T-helper 2 cell (primary cell): ENCODE measurements at places on chromosomes 5 and 9.

- DNase-seq: no peak
Measured at GRCh38 chr5:41346609-41347008, 133.3 kb upstream of the C6 start.

DNA sequence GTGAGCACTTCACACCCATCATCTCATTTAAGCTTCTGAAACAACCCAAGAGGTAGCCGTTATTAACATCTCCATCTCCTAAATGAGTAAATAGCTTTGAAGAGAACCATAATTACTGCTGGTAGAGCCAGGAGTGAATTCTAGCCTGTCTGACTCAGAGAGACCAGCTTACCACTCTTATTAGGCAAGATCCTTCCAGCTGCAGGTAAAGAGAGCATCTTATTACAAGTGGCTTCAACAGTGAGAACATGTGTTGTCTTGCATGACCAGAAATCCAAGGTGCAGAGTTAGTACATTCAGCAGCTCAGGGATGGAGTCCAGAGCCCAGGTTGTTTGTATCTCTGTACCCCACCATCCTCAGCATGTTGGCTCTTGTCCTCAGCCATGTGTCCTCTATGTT lies 10.9 kb upstream of the AFAP1L1 start:
- DNase-seq: no peak

- no peak for DNase-seq
Measured at GRCh38 chr5:160852049-160852448, at the start of gene ATP10B. ATP10B (minus strand) TSS chr5:160852211; CDS start chr5:160688074, 164,137 bp downstream.

DNA sequence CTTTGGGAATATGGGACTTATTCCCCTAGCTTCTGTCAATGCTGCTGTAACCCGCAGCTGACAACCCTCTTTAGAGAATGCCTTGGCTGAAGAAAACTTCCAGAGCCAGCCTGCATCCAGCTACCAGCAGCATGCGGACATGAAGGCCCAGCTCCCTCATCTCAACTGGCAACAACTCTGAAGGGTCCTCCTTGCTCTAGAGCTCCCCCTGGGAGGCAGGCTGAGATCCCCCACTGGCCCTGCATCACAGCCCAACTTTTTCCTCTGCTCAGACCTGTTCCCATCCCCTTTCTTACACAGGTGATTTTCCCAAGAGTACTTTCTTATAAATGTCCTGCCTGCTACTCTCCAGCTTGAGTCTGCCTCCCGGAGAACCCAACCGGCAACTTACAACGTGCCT lies 18.7 kb upstream of the WNT8A start:
- DNase-seq: no peak

DNA sequence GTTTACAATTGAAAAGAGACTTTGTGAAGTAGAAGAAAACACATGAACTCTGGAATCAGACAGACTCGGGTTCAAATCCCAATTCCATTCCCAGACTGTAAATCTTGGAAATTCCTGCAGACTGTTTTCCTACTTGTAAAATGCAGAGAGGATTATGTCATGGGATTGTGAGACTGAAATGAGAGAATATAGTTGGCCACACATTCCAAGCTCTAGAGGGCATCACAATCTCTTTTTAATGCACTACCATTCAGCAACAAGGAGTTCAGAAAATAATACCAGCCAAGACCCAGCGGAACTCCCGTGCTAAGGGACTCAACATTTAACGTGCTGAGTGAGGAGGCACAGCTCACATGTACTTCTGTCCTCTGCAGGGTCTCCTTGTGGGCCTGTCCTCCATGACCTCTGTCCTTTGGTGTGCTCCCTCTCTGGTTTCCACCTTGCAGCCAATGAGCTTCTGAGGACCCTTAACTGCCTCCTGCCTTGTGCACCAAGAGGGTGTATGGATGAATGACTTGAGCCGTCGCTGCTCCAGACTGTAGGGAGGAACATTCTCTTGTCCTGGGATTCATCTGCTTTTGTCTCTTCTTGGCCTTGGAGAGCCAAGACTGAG lies 263.5 kb downstream of the NTRK2 start:
- DNase-seq: no peak

DNA sequence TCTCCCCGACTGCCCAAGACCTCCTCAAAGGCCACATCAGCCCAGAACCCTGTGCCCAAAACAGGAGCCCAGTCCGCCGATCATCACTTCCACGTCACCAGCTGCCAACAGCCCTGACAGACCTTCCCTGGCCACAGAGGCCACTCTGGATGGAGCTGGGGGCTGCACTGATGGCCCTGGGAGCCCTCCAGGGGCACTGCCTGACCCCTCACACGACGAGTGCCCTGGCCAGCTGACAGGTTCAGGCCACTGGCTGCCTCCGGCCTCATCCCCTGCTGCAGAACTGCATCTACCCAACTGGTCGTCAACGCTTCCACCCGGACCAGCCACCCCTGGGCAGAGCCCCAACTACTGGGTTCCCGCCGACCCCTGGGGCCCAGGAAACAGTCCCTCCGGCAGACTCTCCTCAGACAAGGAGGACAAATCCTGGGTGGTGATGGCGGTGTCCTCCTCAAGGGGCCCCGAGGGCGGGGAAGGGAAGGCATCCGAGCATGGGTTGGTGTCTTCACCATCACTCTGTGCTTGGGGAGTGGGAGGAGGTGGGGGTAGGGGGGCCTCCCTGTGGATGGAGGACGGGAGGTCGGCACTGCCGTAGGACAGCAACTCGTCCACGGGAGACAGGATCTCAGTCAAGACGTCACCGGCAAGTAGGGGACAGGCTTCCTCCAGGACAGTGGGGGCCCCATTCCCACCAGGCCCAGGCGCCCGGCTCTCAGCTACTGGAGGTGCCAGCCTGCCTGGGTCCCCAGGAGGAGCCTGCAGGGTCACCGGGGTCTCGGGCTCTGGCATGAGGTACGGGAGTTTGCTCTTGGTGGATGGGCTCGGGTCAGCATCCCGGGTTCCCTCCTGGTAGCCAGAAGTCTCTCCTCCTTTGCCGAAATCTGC lies 7.9 kb upstream of the QSOX2 start:
- DNase-seq: no peak

DNA sequence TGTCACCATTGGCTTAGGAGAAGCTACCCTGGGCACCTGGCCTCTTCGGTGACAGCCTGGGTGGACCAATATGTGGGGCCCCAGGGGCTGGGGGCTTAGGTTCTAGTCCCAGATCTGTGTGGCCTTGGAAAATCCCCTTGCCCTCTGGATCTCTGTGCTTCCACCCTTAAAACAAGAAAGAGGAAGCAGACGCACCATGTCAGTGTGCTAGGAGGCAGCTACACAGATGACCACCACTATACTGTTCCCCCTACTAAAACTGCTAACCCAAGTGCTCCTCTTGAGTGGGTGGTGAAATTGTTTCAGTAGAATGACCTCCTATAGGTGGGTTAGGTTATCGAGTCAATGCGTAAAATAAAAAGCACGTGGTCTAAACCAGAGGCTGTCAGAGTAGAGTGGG lies 31.0 kb downstream of the AFAP1L1 start:
- DNase-seq: no peak

DNA sequence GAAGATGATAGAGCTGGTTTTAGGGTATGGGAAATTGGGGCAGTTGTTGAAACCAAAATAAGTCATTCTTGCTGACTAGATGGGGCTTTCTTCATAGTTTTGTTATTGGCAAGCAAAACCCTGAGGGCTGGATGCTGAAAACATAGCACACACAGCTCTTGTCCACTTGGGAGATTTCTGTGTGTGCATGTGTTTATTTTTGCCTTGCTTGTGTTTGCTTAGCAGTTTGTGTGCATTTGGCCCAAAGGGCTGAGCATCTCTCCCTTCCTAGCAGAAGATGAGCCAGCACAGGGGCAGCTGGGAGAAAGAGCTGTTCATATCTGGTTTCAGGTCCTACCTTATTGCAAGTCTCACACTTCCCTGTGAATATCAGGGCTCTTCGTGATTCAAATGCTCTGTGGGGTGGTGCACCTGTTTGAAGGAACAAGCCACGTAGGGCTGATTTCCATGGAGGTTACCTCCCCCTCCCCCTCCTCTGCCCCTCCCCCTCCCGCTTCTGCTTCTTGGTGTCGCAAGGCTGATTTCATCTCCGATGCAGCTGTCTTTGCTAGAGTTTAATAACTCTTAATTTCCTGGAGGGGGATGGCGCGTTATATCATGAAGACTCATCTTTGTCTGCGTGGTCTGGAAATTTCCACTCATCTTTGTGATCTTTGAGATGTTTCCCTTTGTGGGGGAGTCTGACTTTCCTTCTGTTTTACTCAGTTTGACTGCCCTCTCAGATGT lies 296.5 kb downstream of the ARHGAP26 start:
- peak; percentile 74 for DNase-seq

DNA sequence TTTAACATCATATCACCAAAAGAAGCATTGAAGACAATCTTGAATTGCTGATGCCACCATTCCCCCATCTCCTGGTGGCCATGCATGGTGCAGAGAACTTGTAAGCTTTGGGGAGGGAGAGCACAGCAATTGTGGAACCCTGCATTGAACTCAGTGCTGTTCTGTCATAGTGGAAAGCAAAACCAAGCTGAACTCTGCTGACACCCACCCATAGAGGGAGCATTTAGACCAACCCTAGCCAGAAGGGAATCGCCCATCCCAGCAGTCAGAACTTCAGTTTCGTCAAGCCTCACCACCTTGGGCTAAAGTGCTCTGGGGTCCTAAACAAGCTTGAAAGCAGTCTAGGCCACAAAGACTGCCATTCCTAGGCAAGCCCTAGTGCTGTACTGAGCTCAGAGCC lies 37.4 kb upstream of the RUSC2 start:
- DNase-seq: no peak

GRCh38 chr5:11608530-11608929 lies 295.7 kb downstream of the CTNND2 start:
- no peak for DNase-seq

GRCh38 chr5:111469293-111469896 lies 42.9 kb downstream of the STARD4 start:
- no peak for DNase-seq

DNA sequence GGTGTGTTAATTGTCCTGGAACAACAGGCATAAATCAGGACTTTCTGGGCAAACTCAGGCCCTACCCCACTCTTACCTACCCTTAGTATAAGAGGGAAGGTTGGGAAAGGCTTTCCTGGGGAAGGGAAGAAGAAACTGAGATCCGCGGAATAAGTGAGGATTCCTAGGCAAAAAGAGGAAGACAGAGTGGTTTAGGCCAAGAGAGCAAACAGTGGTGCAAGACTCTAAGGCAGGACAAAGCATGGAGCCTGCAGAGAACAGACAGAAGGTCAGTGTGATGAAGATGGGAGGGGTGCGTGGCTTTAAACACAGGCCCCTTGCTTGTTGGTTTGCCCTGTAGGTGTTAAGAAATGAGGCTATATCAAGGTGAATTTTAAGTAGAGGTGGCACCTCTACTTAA lies 69.4 kb downstream of the TMC1 start:
- DNase-seq: no peak

GRCh38 chr5:50740832-50741231 lies 74.4 kb downstream of the PARP8 start:
- DNase-seq: no peak

GRCh38 chr9:134695144-134695543 lies 53.5 kb downstream of the COL5A1 start:
- no peak for DNase-seq

GRCh38 chr9:35161713-35162604 lies at the start of gene UNC13B:
UNC13B (plus strand) TSS chr9:35162009; CDS start chr9:35162284, 275 bp downstream.
- peak; percentile 55 for DNase-seq

- DNase-seq: no peak
Measured at GRCh38 chr5:9099689-9100088, 446.2 kb downstream of the SEMA5A start.

DNA sequence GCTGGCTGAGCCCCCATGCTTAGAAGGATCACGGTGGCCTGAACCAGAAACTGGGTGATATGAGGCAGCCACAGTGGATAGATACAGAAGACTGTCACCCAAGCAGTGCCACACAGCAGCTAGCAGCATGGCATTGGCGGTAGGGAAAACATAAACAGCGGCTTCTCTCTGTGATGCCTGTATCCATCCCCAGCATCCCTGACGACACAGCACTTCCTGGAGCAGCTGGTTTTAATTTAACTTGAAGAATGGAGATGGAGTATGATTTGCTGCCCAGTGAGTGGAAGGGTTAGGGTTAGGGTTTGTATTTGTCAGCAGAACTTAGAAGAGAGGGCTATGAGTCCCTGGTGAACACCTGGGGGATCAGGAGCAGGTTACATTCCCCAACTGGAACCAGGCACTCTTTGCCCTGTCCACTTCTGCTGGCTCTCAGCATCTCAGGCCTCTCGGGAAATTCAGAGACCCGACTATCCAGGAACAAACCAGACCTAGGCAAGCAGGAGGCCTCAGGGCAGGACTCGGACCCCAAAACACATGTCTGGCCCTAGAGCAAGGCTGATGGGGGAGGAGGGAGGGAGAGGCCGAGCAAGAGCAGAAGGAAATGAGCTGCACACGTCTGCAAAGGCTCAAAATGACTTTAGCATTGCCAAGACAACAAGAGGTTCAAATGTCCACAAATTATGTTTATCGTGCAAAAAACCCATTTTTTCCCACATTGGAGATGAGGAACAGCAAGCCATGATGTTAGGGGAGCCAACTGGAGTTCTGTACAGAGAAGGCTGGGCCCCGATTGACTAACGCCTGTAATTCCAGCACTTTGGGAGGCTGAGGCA lies 6.5 kb upstream of the GGTA1 start:
- no peak for DNase-seq

GRCh38 chr9:2151171-2151570 lies 136.0 kb downstream of the SMARCA2 start:
- no peak for DNase-seq

DNA sequence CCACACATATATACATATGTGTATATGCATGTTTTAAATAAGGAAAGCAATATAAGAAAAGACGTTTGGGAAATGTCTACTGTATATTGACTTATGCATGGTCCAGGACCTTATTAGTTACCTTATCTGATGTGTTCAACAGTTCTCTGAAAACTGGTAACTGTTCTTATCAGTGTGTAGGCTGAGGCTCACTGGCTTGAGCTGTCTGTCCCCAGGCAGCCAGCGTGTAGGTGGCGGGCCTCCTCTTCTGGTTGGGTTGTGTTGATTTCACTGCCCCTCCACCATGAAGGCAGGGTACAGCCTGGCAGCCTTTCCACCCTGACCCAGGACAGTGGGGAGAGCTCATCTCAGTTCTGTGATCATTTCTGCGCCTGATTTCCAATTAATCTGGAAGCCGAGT lies 38.7 kb upstream of the SEMA4D start:
- peak; percentile 85 for DNase-seq

DNA sequence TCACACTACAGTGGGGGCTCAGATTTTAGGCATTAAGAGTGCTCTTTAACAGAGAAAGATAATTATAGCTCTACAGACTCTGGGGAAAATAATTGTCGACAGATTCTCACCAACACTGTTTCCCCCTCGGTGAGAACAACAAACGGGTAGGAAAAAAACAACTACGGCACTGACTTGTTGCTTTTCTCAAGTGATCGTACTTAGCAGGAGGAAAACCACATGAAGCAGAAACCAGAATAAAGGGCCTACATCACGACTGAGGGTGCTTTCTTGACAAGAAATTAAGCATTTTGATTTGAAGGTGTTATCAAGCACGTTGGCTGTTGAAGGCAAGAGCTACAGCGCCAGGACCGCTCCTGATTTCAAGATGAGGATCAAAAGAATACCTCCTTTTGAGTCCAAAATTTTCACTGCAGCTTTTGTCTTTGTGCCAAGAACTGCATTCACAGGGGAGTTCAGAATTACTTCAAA lies 27.2 kb upstream of the CER1 start:
- DNase-seq: no peak

GRCh38 chr5:80125022-80125961 lies 90.1 kb downstream of the THBS4 start:
- DNase-seq: peak; percentile 82
